ENCODE measurements at places on chromosomes 6 and 20. TPM values are rescaled to one million over a fixed set of nuclear protein-coding genes. Genes with fewer than 3 reads are reported as not detected.

The GSTA2 gene
- not detected for total RNA-seq

The GJA10 gene
- total RNA-seq = not detected

The GPLD1 gene
- total RNA-seq = 1.1 TPM

The GJA1 gene
- 69.8 TPM for total RNA-seq

The MROH8 gene
- total RNA-seq = 1.7 TPM

The MOG gene
- not detected for total RNA-seq

The TTLL9 gene
- 0.15 TPM for total RNA-seq

The PTCRA gene
- not detected for total RNA-seq

The IL22RA2 gene
- not detected for total RNA-seq

The FNDC11 gene
- 0.21 TPM for total RNA-seq

The PIM1 gene
- total RNA-seq = 14.2 TPM

The PMEPA1 gene
- 322 TPM for total RNA-seq

The GPR6 gene
- total RNA-seq = not detected

The LAMA4 gene
- total RNA-seq = 1.4 TPM

The PCSK2 gene
- total RNA-seq = not detected

The PACRG gene
- total RNA-seq = not detected

The GPR63 gene
- total RNA-seq = 0.32 TPM

The RIPPLY2 gene
- total RNA-seq = not detected

The DZANK1 gene
- 3.0 TPM for total RNA-seq

The NT5E gene
- 31.0 TPM for total RNA-seq

The CTSZ gene
- 178 TPM for total RNA-seq

The MDFI gene
- total RNA-seq = 0.46 TPM

The C20orf144 gene
- total RNA-seq = 0.07 TPM

The PRSS35 gene
- total RNA-seq = 0.07 TPM

The SCRT2 gene
- total RNA-seq = not detected

The ECT2L gene
- not detected for total RNA-seq

The BCAS4 gene
- 30.7 TPM for total RNA-seq

The PNLDC1 gene
- not detected for total RNA-seq

The VARS1 gene
- total RNA-seq = 47.4 TPM

The SYNDIG1 gene
- 1.4 TPM for total RNA-seq

The NOL4L gene
- total RNA-seq = 12.6 TPM

The CST1 gene
- 0.44 TPM for total RNA-seq

The BEND6 gene
- 1.3 TPM for total RNA-seq

The KHDC1 gene
- 3.9 TPM for total RNA-seq

The PACSIN1 gene
- not detected for total RNA-seq

The MEP1A gene
- total RNA-seq = not detected

The LST1 gene
- total RNA-seq = not detected

The SLC18B1 gene
- total RNA-seq = 5.9 TPM

The BPIFB1 gene
- total RNA-seq = 0.08 TPM

The R3HDML gene
- total RNA-seq = 0.75 TPM

The SS18L1 gene
- total RNA-seq = 8.8 TPM

The SLC17A1 gene
- total RNA-seq = not detected
